Activated naive CD4-positive, alpha-beta T cell (primary cell): ENCODE measurements at places on chromosomes 12 and 14.

DNA sequence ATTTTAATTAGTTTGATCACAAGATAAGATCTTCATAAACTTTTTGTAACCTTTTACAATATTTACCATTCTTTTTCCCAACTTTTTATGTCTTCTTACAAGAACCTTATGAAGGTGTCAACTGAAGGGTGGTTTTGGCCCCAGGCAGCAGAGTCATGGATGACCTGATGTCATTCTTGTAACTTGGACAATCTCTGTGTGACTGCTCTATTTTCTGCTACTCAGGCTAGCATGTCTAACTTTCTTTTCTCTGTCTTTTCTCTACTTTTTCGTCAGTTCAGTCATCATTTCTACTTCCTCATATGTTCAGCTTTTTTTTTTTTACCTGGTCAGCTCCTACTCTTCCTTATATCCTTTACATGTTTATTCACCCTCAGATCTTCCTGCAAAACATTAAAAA is 150.7 kb upstream of the PTPRQ start:
- no peak for DNase-seq

DNA sequence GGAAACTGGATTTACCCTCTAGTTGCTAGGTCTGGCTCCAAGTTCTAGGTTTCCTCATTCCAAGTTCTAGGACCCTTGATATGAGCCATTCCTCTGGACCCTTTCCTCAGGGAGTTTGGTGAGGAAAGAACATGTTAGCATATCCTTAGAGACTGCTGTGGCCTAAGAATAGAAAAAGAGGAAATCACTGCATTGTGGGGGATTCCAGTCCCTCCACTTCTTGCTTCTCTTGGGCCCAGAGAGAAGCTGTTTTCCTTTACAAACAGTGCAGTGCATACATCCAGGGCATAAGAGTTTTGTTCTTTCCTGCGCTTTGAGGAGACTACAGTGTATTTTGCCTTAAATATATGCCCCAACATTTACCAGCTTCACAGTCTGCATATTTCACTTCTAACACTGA is 59.0 kb downstream of the LLPH start:
- DNase-seq = no peak

DNA sequence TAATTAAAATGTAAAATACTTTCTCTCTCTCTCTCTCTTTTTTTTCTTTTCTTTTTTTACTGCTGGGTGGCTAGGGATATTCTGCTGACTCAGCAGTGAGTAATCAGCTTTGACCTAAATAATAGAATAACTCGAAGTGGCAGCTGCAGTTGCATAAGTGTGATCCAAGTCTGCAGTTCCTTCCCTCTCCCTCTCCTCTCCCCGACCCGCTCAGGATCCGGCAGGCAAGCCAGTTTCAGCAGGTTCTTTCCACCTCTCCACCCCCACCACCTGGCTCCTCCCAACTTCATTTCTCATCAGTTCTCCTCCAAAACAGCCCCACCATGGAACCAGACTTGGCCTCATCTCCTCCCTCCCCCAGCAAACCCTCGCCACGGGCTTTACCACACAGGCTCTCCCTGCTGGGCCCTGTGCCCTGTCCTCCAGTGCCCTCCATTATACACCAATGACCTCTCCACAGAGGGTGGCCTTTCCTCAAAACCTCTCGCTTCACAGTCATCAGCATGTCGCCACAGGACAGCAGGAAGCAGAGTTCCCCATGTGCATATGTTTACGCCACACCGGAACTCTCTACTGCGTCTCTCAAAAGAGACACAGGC is 22.4 kb downstream of the SLC7A8 start:
- no peak for DNase-seq

DNA sequence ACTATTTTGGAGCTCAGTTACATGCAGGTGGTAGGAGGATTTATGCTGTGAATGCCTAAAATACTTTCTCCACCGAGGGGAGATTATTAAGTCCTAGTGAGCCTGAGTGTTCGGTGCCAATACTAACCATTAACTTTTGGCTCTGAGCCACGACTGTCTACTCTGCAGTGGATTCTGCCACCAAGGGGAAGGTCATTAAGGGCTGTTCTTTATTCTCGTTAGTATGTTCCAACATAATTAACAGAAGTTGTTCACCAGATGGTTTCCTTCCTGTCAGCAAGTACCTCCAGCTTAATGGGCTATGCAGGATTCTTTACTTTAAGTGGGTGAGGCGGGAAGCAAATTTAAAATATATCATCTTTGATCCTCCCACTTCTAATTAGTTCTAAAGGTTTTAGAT is 326.3 kb downstream of the BMP4 start:
- DNase-seq = no peak

- DNase-seq = no peak
These were observed 34.6 kb downstream of the P2RX7 start for GRCh38 chr12:121167232-121167820.

- DNase-seq = no peak
These were observed 39.7 kb upstream of the PSMA6 start for GRCh38 chr14:35252451-35252868.

DNA sequence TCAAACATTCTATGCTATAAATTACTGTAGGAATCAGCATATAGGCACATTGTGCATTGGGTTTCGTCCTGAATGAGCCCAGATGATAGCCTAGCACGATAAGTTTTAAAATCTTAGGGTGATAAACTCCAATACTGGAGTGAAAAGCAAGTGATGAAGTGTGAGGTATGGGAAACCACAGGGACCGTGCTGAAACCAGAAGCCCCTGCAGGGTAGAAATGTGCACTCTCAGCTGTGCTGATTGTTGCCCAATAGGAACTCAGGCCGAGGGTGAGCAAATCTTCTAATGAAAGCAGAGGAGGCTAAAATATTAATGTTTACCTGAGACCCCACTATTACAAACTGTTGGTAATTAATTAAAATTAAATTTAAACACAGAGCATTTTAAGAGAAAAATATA is 1486.6 kb downstream of the AACS start:
- no peak for DNase-seq

DNA sequence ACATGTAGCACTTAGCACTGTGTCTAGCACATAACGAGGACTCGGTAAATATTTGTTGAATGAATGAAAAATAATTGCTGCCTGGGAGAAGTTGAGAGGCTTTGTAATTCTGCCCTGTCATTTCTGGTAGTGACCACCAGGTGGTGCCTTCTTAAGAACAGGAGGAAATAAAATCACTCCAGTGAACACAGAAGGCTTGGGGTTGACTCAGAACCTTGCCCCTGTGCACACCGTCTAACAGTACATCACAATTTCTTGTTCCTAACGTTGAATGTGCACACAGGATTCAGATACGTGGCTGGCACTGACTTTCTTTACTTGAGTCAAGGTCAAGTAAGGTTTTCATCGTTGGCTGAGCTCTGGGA is 91.8 kb downstream of the RGS6 start:
- DNase-seq = no peak

- DNase-seq = no peak
These were observed 12.5 kb downstream of the ISM2 start for GRCh38 chr14:77485901-77486678.

DNA sequence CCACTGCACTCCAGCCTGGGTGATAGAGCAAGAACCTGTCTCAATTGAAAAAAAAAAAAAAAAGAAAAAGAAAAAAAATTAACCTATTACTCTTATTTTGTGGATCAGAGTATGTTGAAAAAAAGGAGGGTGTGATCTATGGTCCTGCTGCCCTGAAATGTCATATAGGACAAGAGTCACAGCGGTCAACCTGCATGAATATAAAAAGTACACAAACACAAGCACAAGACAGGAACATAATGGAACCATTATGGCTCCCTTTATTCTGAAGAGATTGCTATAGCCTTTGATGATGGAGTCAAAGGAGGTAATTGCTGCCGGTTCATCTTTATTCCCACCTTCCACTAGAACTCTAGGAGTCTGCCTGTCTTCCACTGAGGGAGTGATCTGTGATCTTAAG is 96.9 kb downstream of the NTN4 start:
- no peak for DNase-seq

- DNase-seq = no peak
These were observed 137.6 kb upstream of the SSTR1 start for GRCh38 chr14:38070061-38070588.

- DNase-seq = no peak
These were observed 17.4 kb upstream of the ARHGAP5 start for GRCh38 chr14:32059702-32060101.
